ENCODE measurements at places on chromosomes 2 and 18.

DNA sequence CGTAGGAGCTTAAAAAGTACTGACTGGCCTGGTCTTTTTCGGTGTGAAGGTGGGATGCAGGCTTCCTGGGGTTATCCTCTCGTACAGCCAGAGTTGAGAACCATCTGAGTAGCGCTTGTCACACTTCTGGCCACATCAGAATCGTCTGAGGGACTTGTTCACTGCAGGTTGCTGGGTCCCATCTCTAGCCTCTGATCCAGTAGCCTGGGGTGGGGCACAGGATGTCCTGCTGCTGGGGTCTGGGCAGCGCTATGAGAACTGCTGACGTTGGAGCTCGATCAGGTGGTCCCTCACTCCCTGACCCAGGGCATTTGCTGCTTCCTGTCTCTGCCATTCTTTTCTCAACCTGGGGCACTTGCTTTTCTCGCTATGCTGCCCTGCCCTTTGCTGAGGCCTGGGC, 7.1 kb upstream of the IL1R2 start:
- no peak for DNase-seq

GRCh38 chr2:203819434-203820133, 48.0 kb upstream of the CTLA4 start:
- no peak for DNase-seq

DNA sequence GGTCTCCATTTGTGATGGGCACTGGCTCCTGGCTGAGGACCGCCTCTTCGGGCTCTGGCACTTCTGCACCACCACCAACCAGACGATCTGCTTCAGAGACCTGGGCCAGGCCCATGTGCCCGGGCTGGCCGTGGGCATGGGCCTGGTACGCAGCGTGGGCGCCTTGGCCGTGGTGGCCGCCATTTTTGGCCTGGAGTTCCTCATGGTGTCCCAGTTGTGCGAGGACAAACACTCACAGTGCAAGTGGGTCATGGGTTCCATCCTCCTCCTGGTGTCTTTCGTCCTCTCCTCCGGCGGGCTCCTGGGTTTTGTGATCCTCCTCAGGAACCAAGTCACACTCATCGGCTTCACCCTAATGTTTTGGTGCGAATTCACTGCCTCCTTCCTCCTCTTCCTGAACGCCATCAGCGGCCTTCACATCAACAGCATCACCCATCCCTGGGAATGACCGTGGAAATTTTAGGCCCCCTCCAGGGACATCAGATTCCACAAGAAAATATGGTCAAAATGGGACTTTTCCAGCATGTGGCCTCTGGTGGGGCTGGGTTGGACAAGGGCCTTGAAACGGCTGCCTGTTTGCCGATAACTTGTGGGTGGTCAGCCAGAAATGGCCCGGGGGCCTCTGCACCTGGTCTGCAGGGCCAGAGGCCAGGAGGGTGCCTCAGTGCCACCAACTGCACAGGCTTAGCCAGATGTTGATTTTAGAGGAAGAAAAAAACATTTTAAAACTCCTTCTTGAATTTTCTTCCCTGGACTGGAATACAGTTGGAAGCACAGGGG, 5.5 kb downstream of the TMEM37 start:
- DNase-seq: no peak

DNA sequence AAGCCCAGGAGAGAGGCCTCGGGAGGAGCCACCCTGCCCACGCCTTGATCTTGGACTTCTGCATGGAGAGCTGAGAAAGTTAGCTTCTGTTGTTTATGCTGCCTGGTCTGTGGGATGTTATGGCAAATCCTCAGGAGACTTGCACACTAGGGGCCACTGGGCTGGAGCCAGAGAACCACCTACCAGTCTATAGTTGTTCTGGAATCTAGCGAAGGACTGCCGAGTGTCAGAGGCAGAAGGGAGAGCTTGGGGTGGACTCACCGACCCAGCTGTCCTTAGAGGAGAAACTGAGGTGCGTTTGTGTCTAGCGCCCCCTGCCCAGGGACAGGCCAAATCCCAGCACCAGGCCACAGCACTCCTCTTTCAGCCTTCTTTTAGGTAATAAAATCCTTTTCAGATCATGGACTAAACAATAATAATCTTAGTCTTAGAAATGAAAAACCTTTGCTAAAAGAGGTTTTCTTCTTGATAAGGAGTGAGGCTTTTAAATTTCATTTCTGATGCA, 398.7 kb upstream of the SALL3 start:
- no peak for DNase-seq

DNA sequence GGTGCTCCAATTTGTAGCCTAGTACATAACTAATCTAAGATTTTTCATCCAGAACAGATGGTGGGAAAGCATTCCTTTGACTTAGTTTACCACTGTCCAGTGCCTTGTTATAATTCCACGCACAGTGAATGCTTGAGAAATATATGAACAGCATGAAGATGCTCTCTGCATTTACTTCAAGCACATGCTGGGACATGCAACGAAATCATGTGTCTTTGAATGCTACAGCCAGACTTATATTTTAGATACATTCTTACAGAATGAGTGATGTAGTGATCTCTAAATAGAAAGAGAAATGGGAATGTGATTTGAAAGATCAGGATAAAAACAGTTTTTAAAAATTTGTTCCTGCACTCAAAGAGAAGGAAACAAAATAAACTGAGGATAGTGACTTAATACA, 398.3 kb downstream of the FBXO15 start:
- no peak for DNase-seq

DNA sequence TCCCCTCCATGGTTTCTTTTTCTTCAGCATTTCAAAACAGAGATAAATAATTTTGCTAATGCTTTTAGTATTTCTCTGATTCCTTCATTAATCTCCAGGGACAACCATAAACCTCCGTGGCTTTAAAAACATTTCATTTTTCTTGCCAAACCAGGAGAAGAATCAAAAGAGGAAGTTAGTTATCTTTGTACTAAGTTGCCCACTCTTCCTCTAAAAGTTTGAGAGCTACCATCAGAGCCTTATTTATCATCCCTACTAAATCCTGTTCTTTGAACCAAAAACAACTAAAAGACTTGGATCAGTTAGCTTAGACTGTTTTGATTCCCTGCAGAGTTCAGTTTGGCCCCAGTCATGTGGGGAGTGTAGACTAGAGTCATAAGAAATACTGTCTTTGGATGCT, 208.4 kb downstream of the SETBP1 start:
- DNase-seq: no peak

DNA sequence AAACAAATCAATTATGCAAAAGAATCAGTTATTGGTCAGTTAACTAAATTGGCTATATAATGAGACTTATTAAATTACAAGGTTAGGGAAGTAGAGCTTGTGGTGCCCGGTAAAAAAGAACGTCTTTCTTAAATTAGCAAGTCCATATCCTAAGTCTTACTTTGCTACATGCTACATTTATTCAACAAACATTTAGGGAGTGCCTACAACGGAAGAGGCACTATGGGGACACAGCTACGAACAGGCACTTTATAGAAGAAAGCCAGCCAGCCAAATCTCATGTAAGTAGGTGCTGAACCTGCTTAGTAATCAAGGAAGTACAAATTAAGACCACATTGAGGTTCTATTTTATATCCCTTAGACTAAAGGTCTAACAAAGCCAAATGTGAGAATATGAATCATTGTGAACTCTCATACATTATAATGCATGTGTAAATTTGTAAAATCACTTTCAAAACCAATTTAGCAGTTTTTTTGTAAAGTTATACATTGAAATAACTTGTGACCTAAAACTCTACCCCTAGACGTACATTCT, 59.9 kb downstream of the PDK1 start:
- no peak for DNase-seq

DNA sequence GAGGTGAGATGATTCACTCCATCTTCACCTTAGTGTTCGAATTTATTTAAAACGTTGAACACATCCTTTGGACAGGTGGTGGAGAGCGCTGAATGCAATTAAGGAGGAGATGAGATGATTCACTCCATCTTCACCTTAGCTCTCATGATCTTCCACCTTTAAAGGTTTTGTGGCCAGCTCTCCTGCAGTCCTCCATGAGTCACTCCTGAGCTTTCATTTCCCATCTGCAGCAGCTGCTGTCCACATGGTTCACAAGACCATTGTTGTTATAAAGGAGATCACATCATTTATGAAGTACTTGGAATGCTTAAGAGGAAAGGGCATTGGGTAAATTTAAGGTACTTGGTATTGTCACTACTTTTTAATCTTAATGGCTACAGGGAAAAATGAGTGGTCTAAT, 298.5 kb downstream of the PAX3 start:
- no peak for DNase-seq

DNA sequence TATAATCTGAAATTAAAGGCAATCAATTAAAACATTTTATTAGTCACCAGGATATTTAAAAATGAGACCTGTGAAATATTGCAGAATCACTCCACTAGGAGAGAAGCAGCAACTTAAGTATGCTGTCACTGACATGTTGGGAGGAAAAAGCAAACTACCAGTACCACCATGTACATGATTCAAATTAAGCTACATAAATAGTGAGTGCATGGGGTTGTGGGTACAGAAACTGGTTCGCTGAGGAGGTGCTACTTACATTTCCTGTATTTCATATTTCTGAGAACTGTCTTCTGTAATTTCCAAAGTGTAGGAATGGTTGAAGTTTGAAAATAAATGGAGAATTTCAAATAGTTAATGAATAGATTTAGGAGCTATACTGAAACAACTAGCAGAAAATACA, 7.9 kb upstream of the NR4A2 start:
- DNase-seq: no peak

- no peak for DNase-seq
Measured at GRCh38 chr18:2985628-2986027, 27.3 kb downstream of the LPIN2 start.

DNA sequence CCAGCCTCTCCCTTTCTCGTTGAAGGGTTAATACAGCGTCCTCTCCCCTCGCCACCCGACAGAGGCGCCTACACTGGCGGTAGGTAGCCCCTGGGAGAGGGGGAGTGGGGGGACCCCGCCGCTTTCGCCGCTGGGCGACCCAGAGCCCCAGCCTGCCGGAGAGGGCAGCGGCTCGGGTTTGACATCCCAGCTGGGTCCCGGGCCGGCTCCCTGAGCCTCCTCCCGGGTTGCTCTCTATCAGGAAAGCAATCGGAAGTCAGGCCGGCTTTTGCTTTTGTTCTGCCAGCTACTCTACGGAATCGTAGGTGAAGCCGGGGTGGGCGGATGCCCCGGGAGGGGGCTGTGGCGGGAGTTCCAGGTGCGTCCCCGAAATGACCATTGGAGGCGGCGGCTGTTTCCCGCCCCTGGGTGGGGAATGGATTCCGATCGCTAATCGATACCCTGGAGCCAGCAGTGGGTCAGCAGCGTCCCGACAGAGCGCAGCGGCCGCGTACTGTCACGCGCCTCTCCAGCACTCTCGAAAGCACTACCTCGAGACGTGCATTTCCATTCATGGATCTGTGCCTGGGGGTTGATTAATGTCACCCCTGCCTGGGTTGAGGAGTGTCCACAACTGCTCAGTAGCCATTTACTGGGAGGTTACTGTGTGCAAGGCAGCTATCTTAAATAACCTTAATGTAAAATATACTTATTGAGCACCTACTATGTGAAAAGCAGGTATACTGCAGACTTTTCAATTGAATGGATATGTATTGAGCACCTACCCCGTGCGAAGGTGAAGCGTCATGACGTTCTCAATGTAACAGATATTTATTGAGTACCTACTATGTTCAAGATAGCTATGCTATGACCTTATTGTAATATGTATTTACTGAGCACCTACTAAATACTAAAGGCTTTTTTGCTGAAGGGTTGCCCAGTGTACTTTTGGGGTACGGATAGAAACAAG, 1.1 kb downstream of the MAPK4 start:
- DNase-seq: peak; percentile 37

- DNase-seq: no peak
Measured at GRCh38 chr2:235966396-235966795, 201.8 kb downstream of the GBX2 start.

DNA sequence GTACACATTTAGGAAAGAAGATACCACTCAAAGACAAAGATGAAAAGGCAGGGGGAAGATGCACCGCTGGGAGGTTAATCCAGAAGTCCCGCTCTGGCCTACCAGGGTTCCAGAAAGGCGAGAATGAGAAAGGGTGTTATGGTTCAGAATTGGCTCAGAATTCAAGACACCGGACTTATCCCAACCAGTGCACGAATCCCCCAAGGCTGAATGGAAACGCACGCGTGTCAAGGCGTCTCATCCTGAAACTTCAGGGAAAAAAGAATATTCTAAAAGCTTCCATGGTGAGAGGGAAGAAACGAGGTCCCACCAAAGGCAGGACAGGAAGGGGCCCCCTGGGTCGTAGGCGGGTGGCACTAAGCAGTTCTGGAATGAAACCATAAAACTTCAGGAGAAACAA, 71.9 kb downstream of the SLC66A2 start:
- DNase-seq: no peak

DNA sequence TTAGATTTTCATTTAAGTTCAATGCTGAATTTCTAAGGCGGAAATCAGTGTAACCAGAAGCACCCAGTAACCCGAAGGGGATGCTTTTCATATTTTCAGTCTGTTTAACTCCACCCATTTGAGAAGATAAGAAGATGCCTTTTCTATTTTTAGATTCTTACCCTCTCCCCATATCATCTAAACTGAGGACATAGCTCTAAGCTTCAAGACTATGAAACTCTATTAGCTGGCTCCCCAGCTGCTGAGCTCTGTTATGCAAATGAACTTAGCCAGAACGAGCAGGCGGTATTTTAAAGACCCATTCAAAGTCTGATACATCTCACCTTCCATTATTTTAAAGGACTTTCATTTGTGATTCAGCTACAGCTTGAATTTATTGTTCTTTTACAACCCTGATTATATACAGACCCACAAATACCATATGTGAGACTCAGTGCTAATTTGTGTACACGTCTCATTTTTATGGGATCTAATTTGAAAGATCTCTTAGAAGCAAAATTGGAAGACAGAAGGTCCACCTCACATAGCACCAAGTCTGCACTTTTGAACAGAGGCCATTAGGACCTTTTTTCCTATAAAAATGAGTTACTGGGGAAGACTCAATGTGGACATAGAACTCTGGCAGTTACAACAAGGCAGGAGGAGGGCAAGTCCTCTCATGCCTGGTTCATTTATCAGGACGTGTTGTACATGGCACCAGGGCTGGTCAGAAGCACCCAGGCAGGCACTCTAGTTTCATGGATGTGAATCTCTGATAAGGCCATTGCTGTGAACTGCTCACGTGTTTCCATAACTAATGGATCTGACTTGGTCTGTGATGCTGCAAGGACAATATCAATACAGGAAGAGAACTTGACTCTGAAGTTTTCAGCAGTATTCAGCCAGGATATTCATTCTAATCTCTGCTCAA, 16.3 kb downstream of the CDC42EP3 start:
- no peak for DNase-seq

- DNase-seq: no peak
Measured at GRCh38 chr18:36281936-36282335, 15.6 kb upstream of the FHOD3 start.

- DNase-seq: no peak
Measured at GRCh38 chr18:37729716-37730115, 164.1 kb upstream of the CELF4 start.

DNA sequence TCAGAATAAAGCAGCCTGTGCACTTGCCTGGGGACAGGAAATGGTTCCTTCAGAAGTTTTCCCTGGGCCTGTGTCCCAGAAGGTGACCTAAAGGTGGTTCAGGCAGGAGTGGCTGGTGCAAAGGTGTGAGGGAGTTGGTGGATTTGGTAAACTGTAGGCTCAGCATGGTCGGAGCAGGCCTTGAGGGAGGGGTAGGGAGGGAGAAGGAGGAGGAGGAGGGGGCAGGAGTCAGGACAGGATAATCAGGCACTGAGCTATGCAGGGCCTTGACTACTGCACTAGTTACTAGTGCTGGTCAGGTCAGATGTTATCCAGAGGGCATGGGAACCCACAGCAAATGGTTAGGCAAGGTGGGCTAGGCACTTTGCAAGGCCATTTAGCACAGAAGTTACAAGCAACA, 21.3 kb downstream of the LYPD6B start:
- DNase-seq: no peak

Measured in WERI-Rb-1 (cell line).